ENCODE measurements at places on chromosomes 16 and 17. TPM values are rescaled to one million over a fixed set of nuclear protein-coding genes. Genes with fewer than 3 reads are reported as not detected.

DNA sequence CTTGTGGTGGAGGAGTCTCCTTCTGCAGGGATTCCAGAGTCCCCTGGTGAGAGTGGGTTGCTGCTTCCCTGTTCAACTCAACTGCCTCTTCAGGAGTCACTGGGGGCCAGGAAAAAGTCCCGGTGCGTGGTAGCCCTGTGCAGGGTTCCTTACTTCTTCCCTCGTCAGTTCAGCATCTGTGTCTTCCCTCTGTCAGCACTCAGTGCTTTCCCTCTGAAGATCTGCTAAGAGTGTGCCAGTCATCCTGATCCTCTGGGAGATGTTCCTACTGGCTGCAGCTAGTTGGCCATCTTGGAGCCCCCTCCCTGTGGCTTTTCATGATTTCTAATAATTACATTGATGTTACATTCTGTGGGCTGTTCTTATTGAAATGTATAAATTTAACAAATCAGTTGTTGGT is 36.5 kb downstream of the NF1 start:
- H3K27me3 ChIP-seq: no peaks in the 10 kb centered on the region
- H3K4me3 ChIP-seq: no peak overlapping the region
- H3K27ac ChIP-seq: no peak overlapping the region
- H3K4me1 ChIP-seq: no peaks in the 10 kb centered on the region

KRTAP16-1 gene
- total RNA-seq: 0.16 TPM

GRCh38 chr17:31404028-31404949 is 12.8 kb downstream of the RAB11FIP4 start:
- no peak for DNase-seq
- H3K4me3 ChIP-seq: no peak overlapping the region
- H3K4me1 ChIP-seq: no peaks in the 10 kb centered on the region
- H3K27ac ChIP-seq: no peak overlapping the region
- peaks cover 12% of the 10 kb centered on the region for H3K27me3 ChIP-seq

GRCh38 chr16:74999219-74999608 is 390 bp downstream of the ZNRF1 start:
- peaks cover 10% of the 10 kb centered on the region for H3K27me3 ChIP-seq
- H3K36me3 ChIP-seq: no peaks in the 10 kb centered on the region
- H3K27ac ChIP-seq: no peak overlapping the region
- H3K4me3 ChIP-seq: peak overlapping the region; percentile 60

GRCh38 chr17:48441231-48441711 is 11.3 kb upstream of the SKAP1 start:
- DNase-seq: peak; percentile 23
- H3K36me3 ChIP-seq: no peaks in the 10 kb centered on the region
- no peaks in the 10 kb centered on the region for H3K27me3 ChIP-seq
- peaks cover 81% of the 10 kb centered on the region for H3K4me1 ChIP-seq

DNA sequence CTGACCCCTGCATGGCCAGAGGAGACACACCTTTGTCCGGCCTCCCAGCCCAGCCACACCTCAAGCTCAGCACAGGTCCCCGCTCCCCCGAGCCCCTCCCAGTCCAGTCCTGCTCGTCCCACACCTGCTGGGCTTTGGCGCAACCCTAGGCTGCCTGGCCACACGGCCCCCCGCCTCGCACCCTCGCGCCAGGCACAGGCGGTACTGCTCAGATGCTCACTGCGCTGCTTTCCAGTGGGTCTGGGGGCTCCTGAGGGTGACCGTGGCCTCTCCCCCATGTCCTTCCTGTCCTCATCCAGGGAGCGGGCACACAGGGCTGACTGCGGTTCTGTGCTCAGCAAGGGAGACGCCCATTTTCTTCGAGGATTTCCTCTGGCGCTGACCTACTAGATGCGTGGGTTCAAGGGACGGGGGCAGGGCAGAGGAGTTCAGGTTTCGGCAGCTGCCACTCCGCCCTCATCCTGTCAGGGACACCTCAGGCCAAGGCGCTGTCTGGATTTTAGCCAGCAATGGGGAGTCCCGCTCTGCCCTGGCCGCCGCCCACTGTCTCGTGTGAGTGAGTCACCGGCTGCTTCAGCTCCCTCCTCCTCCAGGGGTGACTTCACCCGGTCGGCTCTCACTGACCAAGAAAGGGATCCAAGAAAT is 118.0 kb upstream of the ZNF469 start:
- H3K27me3 ChIP-seq: peaks cover 2% of the 10 kb centered on the region
- H3K27ac ChIP-seq: no peak overlapping the region
- DNase-seq: no peak
- H3K4me3 ChIP-seq: no peak overlapping the region
- no peaks in the 10 kb centered on the region for H3K36me3 ChIP-seq

- DNase-seq: no peak
- H3K27me3 ChIP-seq: no peaks in the 10 kb centered on the region
- no peaks in the 10 kb centered on the region for H3K4me1 ChIP-seq
- no peak overlapping the region for H3K27ac ChIP-seq
Observed at GRCh38 chr17:63246344-63246743, 199.8 kb downstream of the CYB561 start.

DNA sequence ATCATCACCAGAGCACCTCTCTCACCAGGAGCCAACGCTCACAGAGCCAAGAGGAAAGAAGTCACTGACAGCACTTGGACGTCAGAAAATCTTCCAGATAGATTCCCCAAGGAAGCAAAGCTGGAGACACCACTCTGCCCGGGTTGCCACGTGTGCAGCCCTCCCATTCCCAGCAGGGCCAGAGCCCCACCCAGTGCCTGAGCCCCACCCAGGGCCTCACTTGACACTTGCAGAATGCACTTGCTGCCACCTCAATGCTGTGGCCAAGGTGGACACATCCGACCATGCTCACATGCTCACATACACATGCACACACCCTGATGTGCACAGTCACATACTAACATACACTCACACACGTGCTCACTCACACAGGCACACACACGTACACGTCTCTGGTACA is 240.7 kb downstream of the RBFOX3 start:
- no peak overlapping the region for H3K27ac ChIP-seq
- H3K4me1 ChIP-seq: no peaks in the 10 kb centered on the region
- DNase-seq: no peak
- H3K27me3 ChIP-seq: no peaks in the 10 kb centered on the region
- H3K4me3 ChIP-seq: no peak overlapping the region

GRCh38 chr16:81651758-81652718 is 127.1 kb upstream of the PLCG2 start:
- H3K4me1 ChIP-seq: no peaks in the 10 kb centered on the region
- no peak overlapping the region for H3K27ac ChIP-seq
- H3K27me3 ChIP-seq: no peaks in the 10 kb centered on the region
- H3K4me3 ChIP-seq: no peak overlapping the region
- no peak for DNase-seq
- H3K36me3 ChIP-seq: peaks cover 30% of the 10 kb centered on the region

- H3K4me1 ChIP-seq: no peaks in the 10 kb centered on the region
- H3K4me3 ChIP-seq: no peak overlapping the region
- no peak for DNase-seq
- no peak overlapping the region for H3K27ac ChIP-seq
- H3K36me3 ChIP-seq: no peaks in the 10 kb centered on the region
- H3K27me3 ChIP-seq: no peaks in the 10 kb centered on the region
Observed at GRCh38 chr17:77304746-77305473, 164.1 kb downstream of the SEC14L1 start.

DNA sequence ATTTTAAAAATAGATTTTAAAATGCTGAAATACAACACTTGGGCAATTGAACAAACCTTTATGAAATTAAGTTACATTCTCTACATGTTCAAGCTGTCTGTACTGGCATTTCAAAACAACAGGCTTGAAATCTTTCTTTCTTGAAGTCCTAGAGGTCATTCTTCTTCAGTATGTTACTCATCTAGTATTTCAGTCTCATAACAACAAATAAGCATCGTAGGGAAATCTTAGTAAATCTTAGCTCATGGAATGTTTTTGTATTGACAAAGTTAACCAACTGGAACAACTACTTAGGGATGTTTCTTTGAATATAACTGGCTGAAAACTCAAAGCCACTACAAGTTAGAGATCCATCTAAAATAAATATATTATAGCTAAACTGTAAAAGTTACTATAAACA is 96.6 kb downstream of the KIF2B start:
- no peak overlapping the region for H3K4me3 ChIP-seq
- H3K4me1 ChIP-seq: no peaks in the 10 kb centered on the region
- no peak overlapping the region for H3K27ac ChIP-seq
- no peak for DNase-seq
- no peaks in the 10 kb centered on the region for H3K27me3 ChIP-seq

DNA sequence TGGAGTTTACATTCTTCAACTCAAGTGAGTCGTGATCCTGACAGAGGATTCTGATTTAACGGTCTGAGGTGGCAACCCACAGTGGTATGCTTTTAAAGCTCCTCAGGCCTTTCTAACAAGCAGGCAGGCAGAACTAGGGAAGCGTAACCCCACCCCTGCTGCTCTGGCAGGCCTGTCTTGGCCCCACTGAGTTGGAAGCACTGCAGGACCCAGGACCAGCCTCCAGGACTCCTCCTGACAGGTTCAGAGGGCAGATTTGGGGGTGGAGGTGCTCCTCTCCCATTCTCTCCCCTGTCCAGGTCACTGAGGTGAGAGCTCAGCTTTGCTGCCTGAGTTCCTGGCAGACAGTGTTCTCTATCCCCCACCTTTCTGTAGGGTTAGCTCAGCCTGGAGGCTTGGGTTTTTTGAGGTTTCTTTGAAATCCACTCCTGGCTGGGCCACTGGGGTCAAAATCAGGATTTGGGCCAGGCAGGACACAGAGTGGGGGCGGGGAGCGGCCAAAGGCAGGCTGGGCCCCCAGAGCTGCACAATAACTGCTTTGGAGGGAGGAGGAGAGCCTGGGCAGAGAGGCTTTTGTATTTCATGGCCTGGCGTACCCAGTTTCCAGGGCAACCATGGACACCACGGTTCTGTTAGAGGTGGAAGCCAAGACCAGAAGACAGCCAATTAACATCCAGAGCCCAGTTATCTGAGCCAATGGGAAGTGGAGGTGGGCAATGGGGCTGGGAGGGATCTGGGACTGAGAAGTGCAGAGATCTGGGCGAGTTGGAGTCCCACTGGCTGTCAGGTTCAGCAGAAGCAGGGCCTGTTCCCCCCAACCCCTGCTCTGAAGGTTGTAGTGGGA is 9.5 kb downstream of the MRPL27 start:
- peaks cover 12% of the 10 kb centered on the region for H3K36me3 ChIP-seq
- DNase-seq: no peak
- H3K4me1 ChIP-seq: no peaks in the 10 kb centered on the region
- H3K27me3 ChIP-seq: no peaks in the 10 kb centered on the region
- no peak overlapping the region for H3K27ac ChIP-seq
- H3K4me3 ChIP-seq: no peak overlapping the region

NETO2 gene
- total RNA-seq: 2.4 TPM

DNA sequence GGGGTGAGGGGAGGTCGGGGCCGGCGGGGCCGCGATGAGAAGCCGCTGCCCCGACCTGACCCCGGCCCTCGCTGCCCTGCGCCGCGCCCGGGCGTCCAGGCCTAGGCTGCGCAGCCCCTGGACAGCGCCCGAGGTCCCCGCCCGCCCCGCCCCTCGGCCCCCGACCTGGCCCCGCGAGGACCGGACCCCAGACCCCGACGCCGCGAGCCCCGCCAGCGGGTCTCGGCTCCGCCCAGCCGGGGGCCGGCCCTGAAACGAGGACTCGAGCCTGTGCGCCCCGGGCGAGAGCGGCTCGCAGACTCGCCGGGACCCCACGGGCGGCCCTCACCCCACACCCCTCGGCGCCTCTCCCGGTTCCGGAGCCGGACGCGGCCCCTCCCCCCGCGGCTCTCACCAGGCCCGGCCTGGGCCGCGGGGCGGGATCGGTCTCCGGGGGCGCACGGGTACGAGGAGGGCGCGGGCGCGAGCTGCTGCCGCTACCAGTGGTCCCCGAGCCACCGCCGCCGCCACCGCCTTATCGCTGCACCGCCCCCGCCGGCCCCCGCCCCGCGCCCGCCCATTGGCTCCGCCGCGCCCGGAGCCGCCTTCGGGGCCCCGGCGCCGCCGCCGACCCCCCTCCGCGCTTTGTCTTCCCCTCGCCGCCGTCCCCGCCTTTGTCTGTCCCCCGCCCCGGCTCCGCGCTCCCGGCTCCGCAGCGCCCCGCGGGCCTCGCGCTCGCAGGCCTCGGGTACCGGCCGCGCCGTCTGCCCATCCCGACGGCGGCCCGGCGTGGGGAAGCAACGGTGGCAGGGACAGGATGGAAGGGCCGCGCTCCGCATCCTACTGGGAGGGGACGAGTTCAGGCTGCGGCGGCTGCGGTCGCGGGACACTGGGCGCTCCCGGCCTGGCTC is at the start of gene LIMD2:
Gene LIMD2, minus strand, starts transcription at position 488 of the 890 bp plus-strand sequence. CDS start 827 bp downstream, outside the sequence.
- peak; percentile 87 for DNase-seq
- H3K4me1 ChIP-seq: peaks cover 79% of the 10 kb centered on the region
- peaks cover 10% of the 10 kb centered on the region for H3K36me3 ChIP-seq
- H3K27me3 ChIP-seq: no peaks in the 10 kb centered on the region
- H3K27ac ChIP-seq: peak within 1 kb of the TSS; percentile 95
- peak within 1 kb of the TSS; percentile 91 for H3K4me3 ChIP-seq

- no peak overlapping the region for H3K4me3 ChIP-seq
- no peak overlapping the region for H3K27ac ChIP-seq
- peaks cover 58% of the 10 kb centered on the region for H3K27me3 ChIP-seq
- DNase-seq: no peak
- H3K36me3 ChIP-seq: no peaks in the 10 kb centered on the region
Observed at GRCh38 chr17:50263331-50264262, 10.7 kb upstream of the TMEM92 start.

DNA sequence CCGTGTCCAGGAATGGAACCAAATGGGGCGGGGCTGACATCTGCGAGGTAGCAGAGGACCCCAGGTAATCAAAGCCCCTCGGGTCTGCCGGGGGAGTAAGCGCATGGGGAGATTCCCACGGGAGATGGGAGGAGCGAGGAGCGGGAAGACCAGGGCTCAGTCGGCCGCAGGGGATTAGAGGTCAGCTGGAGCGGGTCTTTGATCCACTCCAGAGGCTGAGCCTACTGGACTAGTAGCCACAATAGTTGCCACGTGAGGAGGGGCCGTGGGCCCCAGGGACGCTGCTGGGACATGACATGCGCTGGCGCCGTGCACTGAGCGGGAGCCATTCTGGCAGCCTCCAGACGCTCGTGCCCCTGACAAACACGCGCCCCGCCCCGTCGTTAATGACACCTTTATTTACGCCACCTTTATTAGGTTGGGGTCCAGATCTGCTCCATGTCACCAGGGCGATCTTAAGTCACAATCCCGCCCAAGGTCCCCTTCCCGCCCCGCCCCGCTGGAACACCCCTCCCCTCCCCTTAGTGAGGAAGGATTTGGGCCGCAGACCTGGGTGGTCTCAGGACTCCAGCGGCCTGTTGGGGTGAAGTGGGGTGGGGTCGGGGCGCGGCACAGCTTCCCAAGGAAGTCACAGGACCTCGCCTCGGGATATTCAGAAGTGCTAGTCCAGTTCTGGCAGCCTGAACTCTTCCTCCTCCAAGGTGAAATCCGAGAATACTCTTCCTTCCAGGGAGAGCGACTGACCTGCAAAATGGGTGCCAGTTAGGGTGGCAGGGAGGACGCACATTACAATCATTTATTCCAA is 15.0 kb downstream of the PPY start:
- H3K4me3 ChIP-seq: peak overlapping the region; percentile 62
- peak overlapping the region; percentile 44 for H3K27ac ChIP-seq
- peaks cover 15% of the 10 kb centered on the region for H3K4me1 ChIP-seq
- DNase-seq: no peak
- no peaks in the 10 kb centered on the region for H3K36me3 ChIP-seq

DNA sequence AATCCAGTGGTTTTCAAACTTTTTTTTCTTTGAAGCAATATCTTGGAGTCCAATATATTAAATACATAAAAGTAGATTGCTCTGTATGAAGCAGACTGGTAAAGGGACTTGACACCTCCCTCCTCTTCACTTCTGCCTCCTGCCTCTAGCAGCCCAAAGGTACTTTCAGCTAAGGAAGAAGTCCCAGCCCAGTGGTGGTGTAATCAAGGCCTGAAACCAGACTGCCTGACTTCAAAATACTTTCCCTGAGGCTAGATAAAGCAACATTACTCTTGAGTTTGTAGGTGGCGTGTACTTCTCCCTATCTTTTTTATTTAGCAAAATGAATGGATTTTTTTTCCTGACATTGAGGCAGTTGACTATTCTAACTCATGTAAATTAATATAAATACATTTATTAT is 122.4 kb upstream of the TMEM97 start:
- H3K27ac ChIP-seq: no peak overlapping the region
- no peak for DNase-seq
